ENCODE measurements at places on chromosomes 13 and 19.

GRCh38 chr19:16338470-16339360, 14.1 kb downstream of the KLF2 start:
- DNase-seq: peak; percentile 94

DNA sequence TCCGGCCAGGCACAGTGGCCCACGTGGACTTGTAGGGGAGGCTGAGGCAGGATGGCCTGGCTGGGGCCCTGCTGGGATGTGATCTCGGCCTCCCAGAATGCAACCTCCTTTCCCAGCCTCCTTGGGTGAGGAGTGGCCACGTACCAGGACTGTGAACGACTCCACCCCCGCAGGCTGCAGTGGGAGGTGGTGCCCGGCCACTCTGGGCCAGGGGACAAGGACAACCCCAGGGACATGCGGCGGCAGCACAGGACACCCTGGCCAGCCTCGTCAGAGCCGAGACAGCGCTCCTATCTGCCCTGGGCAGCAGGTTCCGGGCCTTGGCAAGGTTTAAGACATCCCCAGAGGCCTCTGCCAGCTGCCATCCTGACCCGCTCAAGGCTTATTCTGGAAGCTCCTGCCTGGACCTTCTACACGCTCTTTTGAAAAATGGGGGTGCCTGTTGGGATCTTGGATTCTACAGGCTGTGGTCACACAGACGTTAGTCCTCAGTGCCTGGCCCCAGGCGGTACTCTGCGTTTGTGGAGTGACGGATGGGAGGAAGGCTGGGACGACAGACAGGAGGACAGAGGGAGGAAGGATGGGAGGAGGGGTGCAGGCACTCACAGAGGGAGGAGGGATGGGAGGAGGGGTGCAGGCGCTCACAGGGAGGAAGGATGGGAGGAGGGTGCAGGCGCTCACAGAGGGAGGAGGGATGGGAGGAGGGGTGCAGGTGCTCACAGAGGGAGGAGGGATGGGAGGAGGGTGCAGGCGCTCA, 19.9 kb upstream of the CACTIN start:
- no peak for DNase-seq

DNA sequence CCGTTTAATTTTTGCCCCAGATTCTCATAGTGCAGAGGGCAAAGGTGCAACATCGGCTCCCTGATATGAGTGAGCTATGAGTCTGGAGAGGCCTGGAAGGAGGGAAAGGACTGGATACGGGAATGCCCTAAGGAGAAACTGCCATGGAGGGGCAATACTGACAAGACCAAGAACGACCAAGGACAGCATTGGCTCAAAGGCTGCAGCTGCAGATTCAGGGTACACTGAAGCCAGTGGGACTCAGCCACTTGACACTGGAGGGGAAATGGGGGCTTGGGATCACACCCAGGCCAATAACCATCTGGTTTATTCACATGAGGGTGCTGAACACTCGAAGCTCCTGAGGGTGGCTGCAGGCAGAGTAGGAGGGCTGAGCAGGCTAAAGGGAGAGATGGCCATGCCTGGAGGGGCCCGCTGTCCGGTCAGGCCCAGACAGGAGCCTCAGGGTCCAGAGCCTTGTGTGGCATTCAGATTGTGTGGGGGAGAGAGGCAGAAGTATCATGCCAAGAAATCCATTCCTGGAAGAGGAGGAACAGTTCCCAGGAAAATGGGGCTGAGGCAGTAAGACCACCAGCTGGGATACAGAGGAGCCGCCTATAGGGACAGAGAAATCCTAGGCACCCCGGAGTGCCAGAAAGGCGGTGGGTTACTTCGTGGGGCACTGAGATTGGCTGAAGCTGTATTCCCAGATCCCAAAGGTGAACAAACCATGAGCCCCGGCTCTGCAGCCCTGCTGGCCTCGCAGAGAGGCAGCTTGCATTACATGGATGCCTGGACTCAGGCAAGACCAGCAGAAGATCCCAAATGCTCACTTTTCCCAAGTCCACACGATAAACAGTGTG, 20.7 kb downstream of the COL4A1 start:
- DNase-seq: no peak

DNA sequence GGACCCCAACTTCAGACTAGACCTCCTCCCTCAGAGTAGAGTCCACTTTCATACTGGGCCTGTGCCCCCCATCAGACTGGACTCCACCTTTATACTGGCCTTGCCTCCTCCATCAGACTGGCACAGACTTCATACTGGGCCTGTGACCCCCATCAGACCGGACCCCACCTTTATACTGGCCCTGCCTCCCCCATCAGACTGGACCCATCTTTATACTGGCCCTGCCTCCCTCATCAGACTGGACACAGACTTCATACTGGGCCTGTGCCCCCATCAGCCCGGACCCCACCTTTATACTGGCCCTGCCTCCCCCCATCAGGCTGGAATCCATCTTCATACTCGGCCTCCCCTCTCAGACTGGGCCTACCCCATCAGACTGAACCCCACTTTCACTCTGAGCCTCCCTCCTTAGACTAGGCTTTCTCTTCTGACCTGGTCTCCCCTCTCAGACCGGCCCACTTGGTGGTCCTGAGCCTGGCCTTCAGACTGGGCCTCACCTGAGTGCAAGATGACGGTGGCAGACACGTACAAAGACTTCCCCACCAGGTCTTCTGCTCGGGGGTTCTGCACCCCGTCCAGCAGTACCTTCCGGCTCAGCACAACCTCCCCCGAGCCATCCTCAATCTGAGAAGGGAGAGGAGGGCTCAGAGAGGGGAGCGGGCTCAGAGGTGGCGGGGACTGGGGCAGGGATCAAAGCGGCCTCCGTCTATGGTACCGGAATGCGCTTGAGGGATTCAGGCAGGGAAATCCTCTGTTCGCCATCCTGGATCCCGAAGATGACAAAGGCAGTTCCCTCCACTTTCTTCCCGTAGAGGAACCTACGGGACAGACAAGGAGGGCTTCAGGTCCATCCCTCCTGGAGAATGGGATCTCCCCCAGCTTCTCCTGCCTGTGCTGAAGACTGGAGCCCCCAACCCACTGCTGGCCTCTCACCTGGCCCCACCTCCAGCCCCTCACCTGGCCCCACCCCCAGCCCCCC, 7.5 kb downstream of the C3 start:
- DNase-seq: no peak

GRCh38 chr13:45339867-45340266, 1.1 kb downstream of the TPT1 start:
- no peak for DNase-seq

- DNase-seq: no peak
Observed at GRCh38 chr19:45035755-45036154, 3.1 kb upstream of the CLASRP start.

DNA sequence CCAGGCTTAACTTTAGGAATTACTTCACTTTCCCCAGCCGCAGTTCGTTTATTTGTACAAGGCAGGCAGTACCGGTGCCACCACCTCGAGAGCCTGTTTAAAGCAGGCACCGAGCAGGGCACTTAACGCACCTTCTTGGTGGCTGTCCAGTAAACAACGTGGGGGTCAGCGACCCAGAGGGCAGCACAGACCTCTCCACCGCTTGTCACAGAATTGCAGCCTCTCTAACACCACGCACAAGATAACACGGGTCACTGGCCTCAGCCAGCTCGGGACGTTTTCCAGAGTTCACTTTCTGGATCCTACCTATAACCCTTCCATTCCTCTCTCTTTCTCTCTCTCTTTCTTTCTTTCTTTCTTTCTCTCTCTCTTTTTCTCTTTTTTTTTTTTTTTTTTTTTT, 16.8 kb upstream of the ELAVL1 start:
- no peak for DNase-seq

DNA sequence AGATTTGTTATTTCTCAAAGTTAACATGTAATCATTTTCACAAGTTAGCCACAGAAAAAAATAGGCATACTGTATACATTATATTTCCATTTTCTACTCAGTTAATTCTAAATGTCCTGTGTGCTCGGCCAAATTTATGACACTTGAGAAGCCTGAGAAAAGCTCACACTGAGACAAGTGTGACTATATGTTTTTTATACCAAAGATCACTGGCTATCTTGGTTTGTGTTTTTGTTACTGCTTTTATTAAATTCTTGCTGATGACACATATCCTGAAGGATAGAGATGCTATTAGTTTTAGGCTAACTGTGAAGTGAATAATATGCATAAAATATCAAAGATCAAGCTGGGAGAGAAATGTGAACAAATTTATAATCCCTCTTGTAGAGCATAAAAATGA, 49.3 kb upstream of the IL17D start:
- DNase-seq: no peak

- no peak for DNase-seq
Observed at GRCh38 chr13:111881700-111882099, 185.2 kb upstream of the SOX1 start.

GRCh38 chr13:78121459-78122348, 203.1 kb upstream of the EDNRB start:
- peak; percentile 41 for DNase-seq

GRCh38 chr13:46595136-46595884, 42.3 kb downstream of the LRCH1 start:
- no peak for DNase-seq

- no peak for DNase-seq
Observed at GRCh38 chr19:44212866-44213346, 574 bp downstream of the ZNF227 start.

GRCh38 chr19:56504581-56504980, 3.1 kb upstream of the ZNF471 start:
- DNase-seq: no peak

DNA sequence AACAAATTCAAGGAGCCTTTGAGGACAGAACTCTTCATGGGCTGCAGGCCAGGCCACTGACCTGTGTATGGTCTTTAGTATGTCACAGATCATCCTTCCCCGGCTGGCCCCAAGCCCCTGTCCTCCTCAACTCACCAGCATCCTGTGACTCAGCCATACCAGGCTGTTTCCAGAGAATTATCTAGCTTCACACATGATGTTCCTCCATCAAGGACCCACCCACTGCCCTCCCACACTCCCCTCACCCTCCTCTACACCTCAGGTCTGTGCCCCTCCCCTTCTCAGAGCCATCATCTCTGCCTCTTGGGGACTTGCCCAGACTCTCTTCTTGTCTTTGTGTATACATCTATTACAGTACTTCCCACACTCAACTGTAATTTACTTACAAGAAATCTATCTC, 14.7 kb downstream of the DCT start:
- DNase-seq: no peak

DNA sequence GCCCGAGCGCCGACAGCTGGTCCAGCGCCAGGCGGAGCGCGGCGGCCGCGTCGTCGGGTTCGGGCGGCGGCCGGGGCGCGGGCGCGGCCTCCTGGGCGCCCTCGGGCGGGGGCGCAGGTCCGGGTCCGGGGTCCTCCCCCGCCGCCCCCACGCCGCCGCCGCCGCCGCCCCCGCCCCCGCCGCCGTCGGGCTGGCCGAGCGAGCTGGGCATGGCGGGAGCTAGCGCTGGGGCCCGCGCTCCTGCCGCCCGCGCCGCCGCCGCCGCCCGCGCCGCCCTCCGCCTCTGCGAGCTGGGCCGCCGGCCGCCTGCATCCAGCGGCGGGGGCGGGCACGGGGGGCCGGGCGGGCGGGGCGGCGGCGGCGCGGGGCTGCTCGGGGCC, 287 bp downstream of the MEX3D start:
- DNase-seq: no peak

DNA sequence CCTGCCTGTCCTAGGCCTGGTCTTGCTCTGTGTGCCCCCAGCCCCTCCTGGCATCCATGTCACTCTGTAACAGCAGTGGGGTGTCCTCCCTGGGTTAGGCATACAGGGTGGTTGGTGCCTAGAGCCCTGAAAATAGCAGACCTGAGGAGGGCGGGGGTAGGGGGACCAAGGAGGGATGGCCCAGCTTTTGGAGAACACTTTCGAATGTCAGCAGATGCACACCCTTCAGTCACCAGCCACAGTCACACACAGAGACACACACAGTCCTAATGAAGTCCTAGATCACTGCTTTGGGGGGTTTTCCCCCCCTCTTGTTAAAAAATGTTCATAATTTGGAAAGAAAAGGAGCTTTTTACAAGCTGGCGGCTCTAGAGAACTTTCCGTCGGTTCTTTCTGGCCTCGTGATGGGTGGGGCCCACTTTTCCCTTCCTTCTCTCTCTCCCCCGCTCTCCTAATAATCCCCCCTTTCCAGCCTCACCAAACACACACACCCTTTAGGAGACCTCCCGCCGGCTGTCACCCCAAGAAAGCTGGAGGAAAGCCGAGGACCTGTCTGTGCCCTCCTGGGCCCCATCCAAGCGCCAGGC, 47.9 kb downstream of the LYL1 start:
- no peak for DNase-seq

DNA sequence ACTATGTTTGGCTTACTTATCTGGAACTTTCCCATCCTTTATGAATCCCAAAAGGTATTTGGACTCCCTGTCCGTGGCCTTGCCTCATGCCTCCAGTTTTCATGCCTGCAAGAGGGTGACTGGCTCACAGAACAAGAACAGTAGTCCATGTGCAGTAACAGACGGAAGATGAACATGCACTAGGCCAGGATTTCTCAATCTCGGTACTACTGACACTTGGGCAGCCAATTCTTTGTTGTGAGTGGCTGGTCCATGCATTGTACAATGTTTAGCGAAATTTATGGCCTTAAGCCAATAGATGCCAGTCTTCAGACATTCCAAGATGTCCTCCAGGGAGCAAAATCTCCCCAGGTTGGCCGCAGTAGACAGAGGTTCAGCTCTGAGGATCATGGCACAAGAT, 61.9 kb downstream of the DOCK9 start:
- DNase-seq: no peak

GRCh38 chr13:51167393-51168191, 54.6 kb upstream of the FAM124A start:
- DNase-seq: no peak

DNA sequence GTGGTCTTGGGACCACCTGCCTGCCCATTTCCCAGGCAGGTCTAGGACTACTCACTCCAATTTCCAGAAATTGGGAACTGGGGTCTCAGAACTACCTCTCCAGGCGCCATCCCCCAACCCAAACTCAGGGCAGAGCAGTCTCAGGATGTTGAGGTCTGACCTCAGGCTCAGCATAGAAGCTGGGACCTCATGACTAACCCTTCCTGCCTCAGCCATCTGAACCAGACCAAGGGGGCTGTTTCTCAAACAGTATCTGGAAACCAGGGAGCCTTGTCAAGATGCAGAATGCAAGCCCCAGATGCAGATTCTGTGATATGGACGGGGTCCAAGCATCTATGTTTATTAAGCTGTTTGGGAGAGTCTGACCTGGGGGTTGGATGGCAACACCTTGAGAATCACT, 1.3 kb downstream of the FBXW9 start:
- DNase-seq: no peak

- DNase-seq: no peak
Observed at GRCh38 chr19:18231775-18232174, 5.5 kb upstream of the PDE4C start.

GRCh38 chr19:38656171-38656981, 8.9 kb downstream of the ACTN4 start:
- no peak for DNase-seq

GRCh38 chr19:11931051-11931450, 6.1 kb downstream of the ZNF700 start:
- DNase-seq: peak; percentile 45

- DNase-seq: no peak
Observed at GRCh38 chr19:6678690-6679109, 8.7 kb upstream of the TNFSF14 start.

Data from SW 1271 (cell line).